ENCODE measurements at places on chromosomes 1 and 21.

- no peak for DNase-seq
Observed at GRCh38 chr1:41713557-41714327, 205.0 kb downstream of the HIVEP3 start.

DNA sequence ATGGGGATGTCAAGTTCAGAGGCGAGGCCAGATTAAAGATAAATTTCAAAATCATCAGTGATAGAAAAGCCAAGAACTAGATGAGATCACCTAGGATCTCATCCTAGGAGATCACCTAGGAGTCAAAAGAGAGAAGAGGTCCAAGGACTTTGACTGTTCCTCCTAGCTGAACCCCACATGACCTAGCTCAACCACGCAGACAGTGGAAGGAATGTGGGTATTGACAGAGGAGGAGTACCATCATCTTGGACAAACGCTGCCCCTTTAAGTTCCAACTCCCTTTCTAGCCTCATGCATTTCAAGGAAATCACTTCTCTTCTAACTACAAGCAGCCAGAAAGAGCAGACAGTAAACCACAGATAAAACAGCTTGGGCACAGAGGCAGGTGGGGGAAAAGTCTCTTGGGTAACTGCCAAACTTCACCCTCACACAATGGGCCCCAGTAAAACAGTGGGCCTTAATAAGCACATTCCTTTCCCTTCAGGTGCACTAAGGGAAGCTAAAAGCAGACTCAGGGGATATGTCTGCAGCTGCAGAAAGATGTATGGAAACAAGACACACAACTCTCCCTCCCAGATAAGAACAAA, 12.5 kb upstream of the FAM76A start:
- no peak for DNase-seq

GRCh38 chr1:165290148-165290547, 66.4 kb downstream of the LMX1A start:
- no peak for DNase-seq

DNA sequence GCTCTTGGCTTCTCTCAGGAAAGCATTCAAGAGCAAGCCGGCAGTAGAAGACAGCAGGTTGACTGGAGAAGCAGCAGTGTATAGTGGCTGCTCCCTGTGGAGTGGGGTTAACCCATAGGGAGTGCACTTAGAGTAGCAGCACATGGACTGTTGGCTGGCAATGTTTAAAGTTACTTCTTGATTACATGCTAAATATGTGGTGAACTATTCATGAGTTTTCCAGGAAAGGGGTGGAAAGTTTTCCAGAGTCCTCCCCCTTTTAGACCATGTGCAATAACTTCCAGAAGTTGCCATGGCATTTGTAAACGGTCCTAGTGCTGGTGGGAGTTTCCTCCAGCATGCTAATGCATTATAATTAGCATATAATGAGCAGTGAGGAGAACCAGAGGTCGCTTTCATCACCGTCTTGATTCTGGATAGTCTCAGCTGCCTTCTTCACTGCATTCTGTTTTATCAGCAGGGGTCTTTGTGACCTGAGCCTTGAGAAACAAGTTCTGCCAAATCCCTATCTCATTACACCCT, 131.8 kb downstream of the CCDC185 start:
- no peak for DNase-seq

DNA sequence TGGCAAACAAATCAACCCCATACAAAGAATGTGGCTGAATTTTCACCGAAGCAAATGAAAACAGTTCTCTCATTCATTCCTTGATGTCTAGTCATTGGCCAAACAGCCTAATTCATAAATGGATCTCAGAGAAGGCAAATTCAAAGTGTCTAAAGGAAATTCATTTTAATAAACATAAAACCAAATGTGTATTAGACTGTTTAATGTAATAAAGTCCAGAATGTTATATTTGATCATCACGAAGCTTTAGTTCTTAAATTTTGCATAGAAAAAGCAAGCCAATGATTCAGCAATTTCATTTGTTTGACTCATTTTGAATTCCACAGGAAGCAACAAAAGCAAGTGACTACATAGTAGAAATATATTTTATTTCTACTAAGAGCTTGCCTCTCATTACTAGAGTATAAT, 379.2 kb upstream of the ADAMTS5 start:
- DNase-seq = no peak
